Endothelial cell of umbilical vein (primary cell): ENCODE measurements at places on chromosomes 1 and 21. TPM values are rescaled to one million over a fixed set of nuclear protein-coding genes. Genes with fewer than 3 reads are reported as not detected.

- DNase-seq = no peak
- no peak overlapping the region for H3K27ac ChIP-seq
- no peaks in the 10 kb centered on the region for H3K27me3 ChIP-seq
- H3K4me1 ChIP-seq = no peaks in the 10 kb centered on the region
- H3K4me3 ChIP-seq = no peak overlapping the region
Measured at GRCh38 chr1:64981601-64982533, 15.5 kb upstream of the JAK1 start.

- no peaks in the 10 kb centered on the region for H3K27me3 ChIP-seq
- H3K27ac ChIP-seq = no peak overlapping the region
- no peaks in the 10 kb centered on the region for H3K4me1 ChIP-seq
- H3K36me3 ChIP-seq = peaks cover 33% of the 10 kb centered on the region
- DNase-seq = no peak
Measured at GRCh38 chr1:244409701-244410100, 42.0 kb downstream of the ADSS2 start.

GRCh38 chr21:14454016-14455009 lies 71.4 kb upstream of the HSPA13 start:
- no peaks in the 10 kb centered on the region for H3K27me3 ChIP-seq
- H3K4me1 ChIP-seq = no peaks in the 10 kb centered on the region
- DNase-seq = no peak
- no peak overlapping the region for H3K27ac ChIP-seq
- H3K36me3 ChIP-seq = no peaks in the 10 kb centered on the region

- peaks cover 10% of the 10 kb centered on the region for H3K4me1 ChIP-seq
- H3K4me3 ChIP-seq = peak overlapping the region; percentile 99
- peak overlapping the region; percentile 79 for H3K27ac ChIP-seq
- H3K36me3 ChIP-seq = peaks cover 7% of the 10 kb centered on the region
- no peaks in the 10 kb centered on the region for H3K27me3 ChIP-seq
- peak; percentile 39 for DNase-seq
Measured at GRCh38 chr21:32611471-32611997, 643 bp downstream of the CFAP298 start.

DNA sequence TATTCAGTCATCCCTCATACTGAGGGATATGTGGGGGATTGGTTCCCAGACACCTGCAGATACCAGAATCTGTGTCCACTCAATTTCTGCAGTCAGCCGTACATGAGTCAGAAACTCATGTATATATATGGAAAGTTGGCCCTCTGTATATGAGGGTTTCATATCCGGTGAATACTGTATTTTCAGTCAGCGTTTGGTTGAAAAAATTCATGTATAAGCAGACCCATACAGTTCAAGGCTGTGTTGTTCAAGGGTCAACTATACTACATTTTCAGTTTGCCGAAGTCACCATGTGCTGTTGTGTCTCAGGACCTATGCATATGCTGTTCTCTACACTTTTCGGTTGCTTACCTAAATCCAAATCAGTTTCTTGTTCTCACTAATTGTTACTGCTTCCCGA lies 10.5 kb downstream of the AXDND1 start:
- peaks cover 8% of the 10 kb centered on the region for H3K27me3 ChIP-seq
- H3K4me3 ChIP-seq = no peak overlapping the region
- no peaks in the 10 kb centered on the region for H3K4me1 ChIP-seq
- no peaks in the 10 kb centered on the region for H3K36me3 ChIP-seq

DNA sequence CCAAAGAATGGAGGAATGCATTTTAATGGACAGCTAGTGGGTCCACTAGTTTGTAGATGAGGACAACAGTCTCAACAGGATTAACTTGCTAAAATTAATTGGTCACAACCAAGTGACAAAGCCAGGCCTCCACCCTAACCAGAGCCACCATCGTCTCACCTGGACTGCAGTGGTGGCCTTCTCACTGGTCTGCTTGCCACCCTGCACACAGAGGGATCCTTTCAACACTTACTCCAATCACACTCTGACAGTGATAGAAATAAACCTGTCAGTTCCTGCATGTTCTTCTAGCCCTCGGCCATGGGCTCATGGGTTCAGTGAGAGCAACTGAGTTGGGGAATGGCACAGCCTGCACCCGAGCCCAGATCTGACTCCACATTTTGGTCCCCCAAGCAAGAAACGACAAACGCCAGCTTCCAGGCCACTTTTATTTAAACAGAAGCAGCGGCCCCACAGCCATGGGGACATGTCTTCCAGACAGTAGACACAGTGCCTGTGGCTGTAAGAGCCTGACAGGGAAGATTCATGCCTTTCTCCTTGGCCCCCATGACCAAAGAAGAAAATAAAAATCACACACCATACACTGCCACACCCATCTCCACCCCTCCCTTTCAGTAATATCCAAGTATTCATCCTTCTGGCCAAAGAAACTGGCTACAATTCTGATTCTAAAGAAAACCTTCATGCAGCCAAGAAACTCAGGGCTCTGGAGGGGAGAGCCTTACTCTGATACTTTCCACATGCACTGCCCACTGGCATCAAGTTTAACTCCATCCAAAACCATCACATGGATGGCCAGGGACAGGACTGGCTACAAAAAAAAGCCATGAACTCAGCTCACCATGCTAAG lies 37.6 kb downstream of the DHCR24 start:
- no peak overlapping the region for H3K27ac ChIP-seq
- no peaks in the 10 kb centered on the region for H3K27me3 ChIP-seq
- peaks cover 17% of the 10 kb centered on the region for H3K36me3 ChIP-seq
- H3K4me3 ChIP-seq = no peak overlapping the region
- no peaks in the 10 kb centered on the region for H3K4me1 ChIP-seq
- no peak for DNase-seq

GRCh38 chr1:212638492-212639151 lies 30.1 kb downstream of the ATF3 start:
- H3K4me3 ChIP-seq = no peak overlapping the region
- DNase-seq = no peak
- peaks cover 27% of the 10 kb centered on the region for H3K4me1 ChIP-seq

- H3K27me3 ChIP-seq = peaks cover 5% of the 10 kb centered on the region
- no peaks in the 10 kb centered on the region for H3K36me3 ChIP-seq
- H3K27ac ChIP-seq = no peak overlapping the region
- DNase-seq = no peak
- no peak overlapping the region for H3K4me3 ChIP-seq
- no peaks in the 10 kb centered on the region for H3K4me1 ChIP-seq
Measured at GRCh38 chr21:33924766-33925100, 9.1 kb upstream of the ATP5PO start.

DNA sequence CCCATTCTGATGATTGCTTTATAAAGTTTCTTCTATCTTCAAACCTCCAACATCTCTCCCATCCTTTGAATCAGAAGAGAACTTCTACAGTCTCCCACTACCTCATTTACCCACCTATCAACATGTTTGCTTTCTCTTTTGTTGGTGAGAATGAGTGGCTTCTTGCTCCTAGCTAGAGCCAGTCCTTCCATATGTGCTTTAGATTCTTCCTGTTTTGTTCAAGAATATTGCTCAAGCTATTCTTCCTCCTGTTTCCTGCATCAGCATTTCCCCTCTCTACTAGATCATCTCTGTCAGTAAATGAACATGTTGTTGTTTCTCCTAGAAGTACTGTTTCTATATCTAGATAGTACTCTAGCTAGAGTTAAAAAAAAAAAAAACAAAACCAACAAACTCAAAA lies 6.3 kb downstream of the ATF6 start:
- DNase-seq = peak; percentile 73
- peaks cover 43% of the 10 kb centered on the region for H3K4me1 ChIP-seq
- H3K27ac ChIP-seq = no peak overlapping the region
- H3K36me3 ChIP-seq = no peaks in the 10 kb centered on the region
- no peak overlapping the region for H3K4me3 ChIP-seq

DNA sequence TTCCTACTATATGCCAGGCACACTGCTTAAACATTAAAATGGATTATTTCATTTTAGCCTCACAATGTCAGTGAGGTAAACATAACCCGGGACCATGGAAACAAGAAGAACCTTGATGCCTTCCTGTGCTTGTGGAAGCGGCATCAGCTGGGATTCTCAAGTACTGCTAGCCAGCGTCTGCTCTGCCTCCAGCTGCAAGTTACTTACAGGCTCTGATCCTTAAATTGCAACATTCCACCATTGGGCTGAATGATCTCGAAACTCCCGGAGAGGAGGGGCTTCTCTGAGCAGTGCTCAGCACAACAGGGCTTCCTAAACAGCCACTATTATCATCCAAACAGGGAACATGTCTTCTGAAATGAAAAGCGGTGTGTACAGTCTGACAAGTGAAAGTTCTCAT lies 6.7 kb upstream of the MAN1C1 start:
- no peaks in the 10 kb centered on the region for H3K36me3 ChIP-seq
- peaks cover 34% of the 10 kb centered on the region for H3K27me3 ChIP-seq
- H3K4me3 ChIP-seq = no peak overlapping the region
- H3K27ac ChIP-seq = no peak overlapping the region
- DNase-seq = no peak

GRCh38 chr21:25640943-25641292 lies 1.9 kb downstream of the JAM2 start:
- H3K27ac ChIP-seq = no peak overlapping the region
- peaks cover 16% of the 10 kb centered on the region for H3K27me3 ChIP-seq
- no peak for DNase-seq
- no peaks in the 10 kb centered on the region for H3K36me3 ChIP-seq

DNA sequence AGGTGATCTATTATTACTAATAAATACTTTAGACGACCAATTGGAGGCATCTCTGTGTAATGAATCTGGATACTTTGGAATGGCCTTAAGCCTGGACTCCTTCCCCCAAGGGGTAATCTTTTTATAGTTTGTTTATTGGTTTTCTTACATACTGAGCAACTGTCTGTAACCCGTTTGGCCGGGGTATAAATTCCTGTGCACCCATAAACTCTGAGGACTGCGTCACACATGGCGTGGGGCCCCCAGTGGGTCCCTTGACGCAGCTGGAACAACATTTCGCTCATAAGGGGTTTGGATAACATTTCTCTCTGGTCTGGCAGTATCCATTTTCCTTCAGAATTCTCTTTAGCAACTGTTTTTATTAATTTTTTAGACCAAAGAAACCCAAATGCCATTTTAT lies 26.5 kb downstream of the SCCPDH start:
- no peak overlapping the region for H3K4me3 ChIP-seq
- no peak for DNase-seq
- H3K27ac ChIP-seq = no peak overlapping the region
- no peaks in the 10 kb centered on the region for H3K27me3 ChIP-seq
- H3K4me1 ChIP-seq = no peaks in the 10 kb centered on the region
- H3K36me3 ChIP-seq = no peaks in the 10 kb centered on the region

- H3K36me3 ChIP-seq = no peaks in the 10 kb centered on the region
- no peak for DNase-seq
- H3K4me3 ChIP-seq = no peak overlapping the region
- H3K27me3 ChIP-seq = no peaks in the 10 kb centered on the region
Measured at GRCh38 chr1:93503163-93503562, 55.2 kb downstream of the FNBP1L start.

DNA sequence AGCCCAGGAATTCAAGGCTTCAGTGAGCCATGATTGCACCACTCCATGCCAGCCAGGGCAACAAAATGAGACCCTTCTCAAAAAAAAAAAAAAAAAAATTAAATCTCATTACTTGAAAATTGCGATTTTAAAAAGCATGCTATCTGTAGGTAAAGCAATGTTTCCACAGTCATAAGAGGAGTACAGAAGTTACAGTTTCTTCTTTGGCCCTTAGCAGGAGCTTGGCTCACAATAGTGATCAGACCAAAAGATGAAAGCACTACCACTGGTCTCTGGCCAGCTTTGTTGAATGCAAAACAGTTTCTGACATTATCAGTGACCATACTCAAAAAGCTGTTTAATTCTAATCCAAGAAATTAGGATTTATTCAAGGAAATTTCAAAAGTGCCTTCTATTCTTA lies 31.2 kb downstream of the VAV3 start:
- H3K27ac ChIP-seq = no peak overlapping the region
- H3K36me3 ChIP-seq = no peaks in the 10 kb centered on the region
- H3K4me1 ChIP-seq = peaks cover 20% of the 10 kb centered on the region
- no peak for DNase-seq

BGLAP gene
- total RNA-seq = 1.0 and 2.4 TPM in 2 replicates

RGS8 gene
- not detected in 2 replicates for total RNA-seq

RPAP2 gene
- 23.5 and 24.9 TPM in 2 replicates for total RNA-seq

TMEM269 gene
- not detected in 2 replicates for total RNA-seq

FAM72D gene
- 3.2 and 3.3 TPM in 2 replicates for total RNA-seq

C1QTNF12 gene
- total RNA-seq = 1.9 and 4.1 TPM in 2 replicates

A3GALT2 gene
- total RNA-seq = not detected in 2 replicates
